NCI-H2029 treated with DMSO at 0.1 percent for 48 hours (cell line): ENCODE measurements at places on chromosomes 7 and 10.

- DNase-seq, result no peak
These were observed at the start of gene DLG5 for GRCh38 chr10:77926566-77927401. DLG5 (minus strand) TSS chr10:77926755; CDS start chr10:77926520, 235 bp downstream.

DNA sequence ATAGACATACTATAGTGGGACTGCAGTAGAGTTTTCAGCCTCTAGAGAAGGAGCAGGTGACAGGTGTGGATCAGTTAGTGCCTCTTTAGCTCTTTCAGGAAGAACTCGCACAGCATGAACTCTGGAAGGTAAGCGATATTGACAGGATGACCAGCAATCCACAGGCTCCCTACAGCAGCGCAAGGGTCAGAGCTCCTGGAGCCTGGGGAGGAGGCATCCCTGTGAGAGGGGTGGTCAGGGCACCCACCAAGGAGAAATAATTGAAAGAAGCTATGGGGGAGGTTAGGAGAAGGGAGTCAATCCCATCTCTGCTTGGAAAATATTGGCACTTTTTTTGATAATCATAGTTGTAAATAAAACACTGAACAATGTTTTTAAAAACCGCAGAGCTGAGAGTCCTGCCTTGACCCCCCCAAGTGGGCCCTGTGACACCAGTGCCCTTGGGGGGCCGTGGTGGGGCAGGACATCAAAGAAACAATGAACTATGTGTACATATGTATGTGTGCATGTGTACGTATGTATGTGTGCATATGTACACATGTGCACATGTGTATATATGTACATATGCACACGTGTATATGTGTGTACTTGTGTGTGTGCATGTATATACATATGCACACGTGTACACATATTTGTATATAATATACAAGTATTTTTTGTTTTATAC is 13.8 kb downstream of the AKR1C3 start:
- DNase-seq, result no peak

GRCh38 chr10:30990351-30990750 is 41.3 kb downstream of the ZNF438 start:
- DNase-seq, result no peak

DNA sequence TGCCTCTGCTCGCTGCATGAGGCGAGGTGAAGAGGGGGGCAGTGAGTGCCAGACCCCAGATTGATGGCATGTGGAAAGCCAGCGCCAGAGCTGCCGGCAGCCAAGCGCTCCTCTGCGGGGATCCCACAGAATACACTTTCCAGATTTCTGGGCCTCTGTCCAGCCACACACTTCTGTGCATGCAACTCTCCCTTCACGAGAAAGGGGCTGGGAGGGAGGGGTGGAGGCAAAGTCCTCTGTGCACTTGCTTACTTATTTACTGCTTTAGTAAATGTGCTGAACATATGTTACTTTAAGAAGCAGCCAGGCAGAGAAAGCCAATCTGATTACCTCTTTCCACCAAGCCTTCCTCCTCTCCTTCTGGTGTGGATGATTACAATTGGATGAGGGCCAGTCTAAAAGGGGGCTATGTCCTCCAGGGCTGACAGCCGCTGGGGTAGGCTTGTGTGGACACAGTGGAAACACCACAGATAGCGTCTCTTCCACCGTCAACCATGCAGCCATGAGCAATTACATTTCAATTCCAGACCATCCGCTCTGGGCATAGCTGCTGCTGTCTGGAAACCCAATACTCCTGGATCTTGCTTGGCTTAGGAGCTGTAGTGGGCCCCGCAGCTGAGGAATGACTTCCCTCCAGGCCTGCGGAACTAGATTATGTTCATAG is 322.8 kb upstream of the ANKRD30A start:
- DNase-seq, result no peak

- no peak for DNase-seq
These were observed 38.9 kb upstream of the DGKI start for GRCh38 chr7:137885678-137886077.

GRCh38 chr10:25747084-25747483 is 186.9 kb upstream of the MYO3A start:
- no peak for DNase-seq

- DNase-seq, result no peak
These were observed 10.2 kb downstream of the SLIT1 start for GRCh38 chr10:97175586-97175985.

- no peak for DNase-seq
These were observed 9.4 kb downstream of the NUDT5 start for GRCh38 chr10:12186323-12186722.

DNA sequence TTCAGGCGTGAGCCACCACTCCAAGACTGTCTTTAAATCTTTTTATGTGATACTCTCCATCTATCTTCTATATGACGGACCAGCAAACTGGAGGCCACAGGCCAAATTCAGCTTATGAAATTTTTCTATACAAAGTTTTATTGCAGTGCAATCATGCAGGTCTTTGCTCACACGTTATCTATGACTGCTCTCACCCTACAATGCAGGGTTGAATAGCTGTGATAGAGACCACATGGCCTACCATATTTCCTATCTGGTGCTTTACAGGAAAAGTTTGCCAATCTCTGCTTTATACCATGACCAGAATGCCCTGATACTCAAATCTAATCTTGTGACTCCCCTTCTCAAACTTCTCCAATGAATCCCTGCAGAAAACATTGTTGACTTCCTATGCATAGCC is 89.5 kb upstream of the ACBD5 start:
- no peak for DNase-seq

GRCh38 chr7:14988941-14989340 is 86.4 kb upstream of the DGKB start:
- DNase-seq, result no peak

- no peak for DNase-seq
These were observed 140.6 kb upstream of the TMEM168 start for GRCh38 chr7:112930787-112931186.

DNA sequence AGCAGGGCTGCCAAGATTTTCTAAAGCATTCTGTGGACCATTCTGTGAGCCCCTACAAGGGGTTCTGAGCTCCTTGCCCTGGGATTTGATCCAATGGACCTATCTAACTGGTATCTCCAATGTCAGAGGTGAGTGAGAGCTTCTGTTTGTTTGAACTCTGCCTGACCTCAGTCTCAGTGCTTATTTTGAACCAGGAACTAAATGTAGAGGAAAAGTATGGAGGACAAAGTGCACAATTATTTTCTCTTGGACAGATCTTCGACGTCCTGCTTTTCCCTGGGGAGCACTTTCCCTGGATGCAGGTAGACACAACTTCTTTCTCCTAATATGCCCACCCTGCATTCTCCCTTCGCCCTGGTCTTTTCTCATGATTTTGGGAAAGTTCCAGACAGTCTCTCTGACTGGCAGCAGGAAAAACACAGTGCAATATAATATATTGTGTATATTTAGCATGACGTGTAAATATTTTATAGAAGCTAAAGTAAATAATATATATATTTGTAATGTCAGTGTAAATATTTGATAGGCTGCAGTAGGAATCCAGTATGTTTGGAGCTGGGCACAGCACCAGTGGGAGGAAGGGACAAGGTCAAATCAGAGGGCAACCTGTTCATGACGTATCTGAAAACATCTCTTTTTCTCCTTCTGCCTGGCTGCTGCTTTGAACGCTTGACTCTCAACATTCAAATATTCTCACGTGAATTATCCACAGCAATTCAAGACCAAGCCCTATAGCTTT is 184.0 kb upstream of the LYZL1 start:
- no peak for DNase-seq

DNA sequence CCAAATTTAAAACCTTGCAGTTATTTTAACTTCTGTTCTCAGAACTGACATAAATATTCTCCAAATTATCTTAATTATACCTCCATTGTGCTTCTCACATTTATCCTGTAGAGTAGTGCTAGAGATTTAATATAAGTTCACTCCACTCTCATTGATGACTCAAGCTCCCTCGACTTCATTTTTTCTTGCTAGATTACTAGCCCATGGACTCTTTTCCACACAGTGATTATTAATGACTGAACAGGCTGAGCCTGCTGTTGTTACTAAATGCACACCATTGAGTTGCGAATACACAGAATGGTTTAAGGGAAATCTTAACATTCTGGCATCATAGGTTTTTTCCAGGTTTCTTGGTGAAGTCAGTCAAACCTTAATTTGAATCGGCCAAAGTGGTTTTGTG is 179.5 kb upstream of the AKR1E2 start:
- DNase-seq, result no peak

DNA sequence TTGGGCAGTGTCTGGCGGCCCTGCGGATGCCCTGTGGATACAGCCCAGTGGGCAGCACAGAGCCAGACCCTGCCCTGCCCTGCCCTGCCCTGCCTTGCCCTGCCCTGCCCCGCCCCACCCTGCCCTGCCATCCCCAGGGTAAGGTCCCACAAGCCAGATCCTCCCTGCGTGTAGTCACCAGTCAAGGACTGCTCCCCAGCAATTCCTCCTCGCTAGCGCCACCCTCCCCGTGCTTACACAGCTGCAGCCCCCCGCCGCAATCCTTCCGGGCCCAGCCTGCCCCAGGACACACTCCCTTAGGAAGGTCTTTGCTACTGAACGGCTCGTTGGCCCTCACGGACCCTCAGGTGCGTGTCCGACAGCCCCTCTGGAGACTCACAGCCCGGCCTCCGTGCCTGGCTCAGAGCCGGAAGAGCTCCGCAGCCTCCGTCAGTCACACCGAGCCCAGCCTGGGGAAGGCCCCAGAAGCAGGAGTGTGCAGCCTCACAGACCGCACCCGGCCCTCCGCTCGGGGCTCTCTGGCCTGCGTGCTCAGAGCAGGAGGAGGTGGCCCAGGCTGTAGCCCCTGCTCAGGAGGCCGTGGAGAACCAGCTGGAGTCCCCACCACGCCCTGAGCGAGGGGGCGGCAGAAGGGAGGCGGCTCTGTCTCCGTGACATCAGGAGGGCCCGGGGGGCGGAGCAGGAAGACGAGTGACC is 68.3 kb downstream of the PWWP2B start:
- DNase-seq, result no peak

GRCh38 chr10:43066481-43066880 is 10.4 kb upstream of the RET start:
- DNase-seq, result no peak

- no peak for DNase-seq
These were observed 125.3 kb upstream of the CCDC6 start for GRCh38 chr10:60031664-60032063.

DNA sequence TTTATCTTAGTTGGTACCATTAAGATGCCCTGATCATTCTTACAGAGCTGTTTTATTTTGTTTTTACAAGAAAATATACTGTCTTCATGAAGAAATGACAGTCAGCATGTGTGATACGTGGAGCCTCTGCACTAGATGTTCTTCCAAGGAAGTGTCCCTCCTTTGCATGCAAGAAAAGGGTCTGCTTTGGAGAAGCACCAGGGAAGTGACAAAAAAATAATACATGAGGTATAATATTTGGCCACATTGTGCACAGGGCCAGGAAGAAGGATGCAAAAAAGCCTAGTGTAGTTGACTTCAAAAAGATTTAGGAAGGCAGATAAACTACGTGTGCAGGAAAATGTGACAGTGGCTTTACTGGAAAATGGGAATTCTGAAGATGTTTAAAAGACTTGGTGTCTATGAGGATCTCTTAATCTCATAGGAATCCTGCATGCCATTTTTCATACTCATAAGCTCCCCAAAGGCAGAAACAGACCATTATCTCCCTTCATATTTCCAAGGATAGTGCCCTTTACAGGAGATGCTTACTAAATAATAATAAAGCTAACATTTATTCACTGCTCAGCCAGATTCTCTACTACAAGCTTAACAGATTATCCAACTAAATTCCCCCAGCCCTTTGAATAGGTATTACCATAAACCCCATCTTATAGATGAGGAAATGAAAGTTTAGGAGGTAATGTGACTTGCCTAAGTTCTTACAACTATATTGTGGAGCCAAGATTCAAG is 284.2 kb downstream of the HPSE2 start:
- DNase-seq, result no peak

GRCh38 chr10:13296476-13296875 is 3.4 kb downstream of the PHYH start:
- no peak for DNase-seq

DNA sequence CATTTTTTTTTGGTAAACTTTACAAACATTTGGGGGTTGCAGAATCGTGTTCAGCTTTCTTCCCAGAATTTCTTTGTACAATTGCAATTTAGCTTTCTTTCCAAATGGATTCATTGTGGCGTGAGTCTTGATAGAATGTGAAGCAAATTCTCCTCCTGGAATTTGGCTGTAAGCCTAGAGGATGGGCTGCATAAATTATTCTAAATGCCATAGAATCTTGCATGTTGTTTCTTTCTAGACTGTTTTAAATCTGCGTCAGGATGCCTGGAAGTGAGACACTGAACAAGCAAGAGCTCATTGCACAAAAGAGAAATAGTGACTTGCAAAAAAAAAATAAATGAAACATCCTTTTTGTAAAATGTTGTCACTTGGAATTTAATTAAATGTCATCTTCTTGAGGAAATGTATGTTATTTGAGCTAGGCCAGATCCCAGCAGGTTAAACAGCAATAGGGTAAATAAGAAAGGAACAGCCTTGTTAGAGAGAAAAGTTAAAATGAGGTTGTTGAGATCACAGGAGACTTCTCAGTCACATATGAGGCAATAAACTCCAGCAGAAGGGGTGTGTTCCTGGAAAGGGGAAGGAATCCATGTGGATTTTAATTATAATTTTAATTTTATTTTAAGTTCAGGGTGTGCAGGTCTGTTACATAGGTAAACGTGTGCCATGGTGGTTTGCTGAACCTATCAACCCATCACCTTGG is 483.0 kb downstream of the PLXDC2 start:
- DNase-seq, result no peak

- DNase-seq, result no peak
These were observed at the start of gene FAM171A1 for GRCh38 chr10:15370856-15371701. FAM171A1 (minus strand) TSS chr10:15371289; CDS start chr10:15371052, 237 bp downstream.

DNA sequence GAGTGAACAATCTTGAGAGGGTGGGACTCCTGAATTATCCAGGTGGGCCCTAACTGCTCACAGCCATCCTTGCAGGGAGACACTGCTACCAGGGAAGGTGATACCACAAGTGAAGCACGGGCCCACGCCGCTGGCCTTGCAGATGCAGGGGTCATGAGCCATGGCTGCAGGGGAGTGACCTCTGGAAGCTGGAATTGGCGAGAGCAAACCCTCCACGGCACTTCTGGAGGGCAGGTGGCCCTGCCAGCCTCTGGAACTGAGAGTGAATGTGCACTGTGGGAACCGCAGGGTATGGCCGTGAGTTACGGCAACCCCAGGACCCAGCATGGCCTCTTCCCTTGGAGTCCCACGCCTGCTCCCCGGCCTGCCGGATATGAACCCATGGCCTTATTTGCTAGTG is 37.5 kb downstream of the STK32C start:
- no peak for DNase-seq

DNA sequence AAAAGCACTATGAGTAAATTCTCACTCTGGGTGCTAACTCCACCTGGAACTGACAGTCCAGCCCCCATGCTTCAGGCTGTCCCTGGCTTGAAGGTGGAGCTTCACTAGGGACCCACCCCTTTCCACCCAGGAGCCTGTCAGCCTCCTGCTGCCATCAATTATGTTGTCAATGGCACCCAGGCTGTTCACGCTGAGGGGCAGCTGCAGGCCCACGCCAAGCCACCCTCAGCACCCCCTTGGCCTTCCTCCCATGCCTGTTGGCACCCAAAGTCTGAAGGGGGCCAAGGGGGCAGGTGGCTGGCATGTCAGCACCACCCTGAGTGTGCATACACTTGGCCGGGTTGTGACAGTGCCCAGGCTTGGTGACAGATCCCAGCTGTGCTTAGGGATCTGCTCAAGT is 149.3 kb downstream of the NXPH1 start:
- no peak for DNase-seq
